ENCODE measurements at places on chromosomes 2 and 18.
A peak's percentile ranks its signal among the peaks of the same experiment; 100 is the strongest.

GRCh38 chr2:111068435-111069058 is 52.2 kb upstream of the BCL2L11 start:
- no peak for DNase-seq

DNA sequence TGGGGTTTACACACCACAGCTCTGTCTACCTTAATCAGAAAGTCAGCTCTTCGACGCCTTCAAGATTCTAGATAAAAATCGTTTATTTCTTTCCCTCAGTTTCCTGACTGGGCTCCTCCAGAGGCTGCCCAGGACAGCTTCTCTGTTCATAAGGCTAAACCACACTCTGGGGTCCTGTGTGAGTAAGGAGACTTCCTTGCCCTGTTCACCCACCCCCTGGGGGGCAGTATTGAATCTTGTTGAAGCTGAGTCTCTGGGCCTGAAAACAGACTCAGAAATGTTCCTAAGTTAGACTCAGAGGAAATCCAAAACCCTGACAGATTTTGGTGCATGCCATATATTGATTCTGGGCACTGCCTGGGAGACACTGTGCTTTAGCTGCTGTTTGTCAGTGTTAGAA is 43.0 kb downstream of the G6PC2 start:
- no peak for DNase-seq

- DNase-seq: no peak
Measured at GRCh38 chr2:73033142-73033765, 38.3 kb downstream of the SFXN5 start.

GRCh38 chr2:197089655-197090054 is 163.1 kb upstream of the PGAP1 start:
- no peak for DNase-seq

GRCh38 chr18:53426666-53427184 is 797.7 kb downstream of the MBD2 start:
- DNase-seq: no peak

DNA sequence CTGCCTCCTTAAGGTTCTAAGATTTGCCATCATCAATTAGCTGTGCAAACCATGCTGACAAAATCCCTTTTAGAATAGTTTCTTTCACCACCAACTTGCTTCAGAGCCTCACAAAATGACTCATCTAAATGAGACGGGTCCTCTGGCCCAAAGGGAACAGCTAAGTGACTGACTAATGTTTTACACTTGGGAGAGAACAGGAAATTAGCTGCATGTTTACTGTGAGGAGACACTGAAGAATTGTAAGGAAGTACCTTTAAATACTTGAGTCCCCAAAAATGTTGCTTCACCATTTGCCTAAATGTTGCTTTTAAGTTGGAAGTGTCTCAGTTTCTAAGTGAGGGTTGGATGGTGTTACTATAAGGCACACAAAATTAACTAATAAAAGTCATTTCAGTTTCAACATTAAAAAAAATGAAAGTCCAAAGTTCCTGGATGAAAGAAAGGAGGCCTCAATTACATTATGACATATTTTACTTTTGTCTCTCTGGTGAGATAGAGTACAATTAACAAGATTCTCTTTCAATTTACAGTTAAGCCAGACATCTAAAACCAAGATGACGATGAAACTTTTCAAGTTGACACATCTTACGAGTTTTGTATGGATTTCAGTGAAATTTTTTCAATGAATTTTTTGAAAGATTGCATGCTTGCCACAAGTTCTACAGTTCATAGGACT is 229.1 kb upstream of the FN1 start:
- no peak for DNase-seq

DNA sequence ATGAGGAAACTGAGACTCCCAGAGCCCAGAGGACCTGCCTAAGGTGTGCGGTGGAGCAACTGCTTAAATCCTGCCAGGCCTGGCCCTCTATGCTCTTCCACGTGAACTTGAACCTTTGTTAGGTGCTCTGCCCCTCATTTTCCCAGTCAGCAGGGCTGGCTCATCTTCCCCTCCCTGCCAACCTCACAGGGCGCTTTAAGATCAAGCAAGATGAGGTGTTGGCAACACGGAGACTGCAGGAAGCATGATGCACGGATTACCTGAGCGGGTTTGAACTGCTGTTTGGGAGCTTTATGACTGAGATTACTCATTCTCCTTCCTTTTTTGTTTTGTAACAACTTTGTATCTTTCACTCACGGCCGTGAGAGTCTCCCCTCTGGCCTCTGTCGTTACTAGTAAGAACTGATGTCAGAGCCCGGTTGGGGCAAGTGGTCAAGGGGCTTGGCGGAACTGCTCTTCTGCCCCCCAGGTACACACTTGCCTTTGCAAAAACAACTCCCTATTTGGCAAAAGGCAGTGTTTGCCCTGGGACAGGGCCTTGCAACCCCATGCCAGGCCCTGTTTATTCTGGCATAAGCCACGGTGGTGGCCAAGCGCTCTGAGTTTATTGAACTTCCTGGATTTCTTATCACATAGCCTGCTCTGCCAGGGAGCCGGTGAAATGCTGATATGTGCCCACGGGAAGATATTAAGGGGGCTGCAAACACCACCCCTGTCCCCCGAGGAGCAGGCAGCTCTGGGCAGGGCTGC is 127.8 kb downstream of the INHBB start:
- DNase-seq: no peak

DNA sequence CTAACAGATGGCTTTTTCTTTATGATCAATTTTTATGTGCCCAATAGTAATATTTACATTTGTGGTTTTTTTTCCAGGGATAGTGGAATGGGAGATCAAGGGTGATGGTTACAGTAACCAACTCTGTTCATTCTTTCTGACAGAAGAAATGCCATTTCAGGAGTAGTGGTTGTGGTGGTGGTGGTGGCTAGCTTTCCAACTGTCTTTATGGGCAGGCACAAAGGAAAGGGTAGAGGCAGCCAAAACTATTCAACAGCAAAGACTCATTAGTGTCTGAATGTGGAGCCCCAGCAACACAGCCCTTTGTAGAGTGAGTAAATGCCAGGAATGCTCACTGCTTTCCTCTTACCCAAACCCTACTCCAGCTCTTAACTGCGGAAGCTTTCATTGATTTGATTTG is 227.7 kb downstream of the RND3 start:
- DNase-seq: no peak

- no peak for DNase-seq
Measured at GRCh38 chr2:33291278-33292013, 185.0 kb upstream of the RASGRP3 start.

DNA sequence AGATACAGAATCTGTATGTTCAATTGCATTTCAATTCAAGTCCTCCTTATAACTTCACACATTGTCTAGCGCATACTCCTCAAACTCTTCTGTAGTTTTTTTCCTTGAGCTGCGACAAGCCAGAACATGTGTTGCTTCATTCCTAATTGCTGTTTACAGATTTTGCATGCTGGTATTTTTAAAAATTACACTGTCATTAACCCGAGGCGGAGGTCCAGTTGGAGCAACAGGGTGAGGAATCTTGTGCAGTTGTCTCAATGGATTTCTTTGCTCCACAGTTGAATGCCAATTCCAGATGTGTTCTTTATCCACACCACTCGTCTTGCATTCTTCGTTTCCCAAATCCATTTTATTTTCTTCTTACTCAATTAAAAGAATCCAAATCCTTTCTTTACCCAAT is 16.4 kb upstream of the SERPINB13 start:
- DNase-seq: no peak

DNA sequence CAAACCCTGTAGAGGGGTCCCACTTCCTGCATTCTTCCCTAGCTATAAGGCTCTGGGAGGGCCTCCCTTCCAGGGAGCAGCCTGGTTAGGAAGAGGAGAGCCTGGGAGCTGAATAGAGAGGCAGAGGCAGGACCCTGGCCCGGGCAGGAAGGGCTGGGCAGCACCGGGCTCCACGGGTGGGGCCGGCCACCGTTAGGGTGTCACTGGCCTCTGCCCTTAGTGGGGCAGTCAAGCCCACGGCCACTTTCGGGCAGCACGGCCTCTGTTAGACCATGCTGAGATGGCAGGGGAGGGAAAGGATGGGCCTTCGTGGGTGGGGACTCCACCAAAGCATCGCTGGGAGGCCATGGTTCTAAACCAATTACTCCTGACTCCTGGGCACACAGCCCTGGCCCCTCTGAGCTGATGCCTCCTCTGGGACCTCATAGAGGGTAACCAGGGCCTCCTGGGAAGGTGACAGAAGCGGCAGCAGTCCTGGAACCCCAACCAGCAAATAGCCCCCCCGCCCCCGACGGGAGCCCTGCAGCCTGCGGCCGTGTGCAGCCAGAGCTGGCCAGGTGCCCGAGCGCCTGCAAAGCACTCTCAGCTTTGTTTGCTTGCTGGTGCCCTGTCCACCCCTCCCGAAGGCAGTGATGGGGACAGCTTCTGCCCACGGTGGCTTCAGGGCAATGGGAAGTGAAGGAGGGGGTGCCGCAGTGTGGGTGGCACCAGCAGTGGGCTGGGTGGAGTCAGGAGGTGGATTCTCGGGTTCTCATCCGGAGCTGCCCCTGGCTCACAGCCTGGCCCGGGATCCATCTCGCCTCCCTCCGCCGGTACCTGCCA is 16.3 kb upstream of the HPCAL1 start:
- no peak for DNase-seq

GRCh38 chr2:200065477-200065876 is 110.1 kb downstream of the MAIP1 start:
- DNase-seq: peak; percentile 54

DNA sequence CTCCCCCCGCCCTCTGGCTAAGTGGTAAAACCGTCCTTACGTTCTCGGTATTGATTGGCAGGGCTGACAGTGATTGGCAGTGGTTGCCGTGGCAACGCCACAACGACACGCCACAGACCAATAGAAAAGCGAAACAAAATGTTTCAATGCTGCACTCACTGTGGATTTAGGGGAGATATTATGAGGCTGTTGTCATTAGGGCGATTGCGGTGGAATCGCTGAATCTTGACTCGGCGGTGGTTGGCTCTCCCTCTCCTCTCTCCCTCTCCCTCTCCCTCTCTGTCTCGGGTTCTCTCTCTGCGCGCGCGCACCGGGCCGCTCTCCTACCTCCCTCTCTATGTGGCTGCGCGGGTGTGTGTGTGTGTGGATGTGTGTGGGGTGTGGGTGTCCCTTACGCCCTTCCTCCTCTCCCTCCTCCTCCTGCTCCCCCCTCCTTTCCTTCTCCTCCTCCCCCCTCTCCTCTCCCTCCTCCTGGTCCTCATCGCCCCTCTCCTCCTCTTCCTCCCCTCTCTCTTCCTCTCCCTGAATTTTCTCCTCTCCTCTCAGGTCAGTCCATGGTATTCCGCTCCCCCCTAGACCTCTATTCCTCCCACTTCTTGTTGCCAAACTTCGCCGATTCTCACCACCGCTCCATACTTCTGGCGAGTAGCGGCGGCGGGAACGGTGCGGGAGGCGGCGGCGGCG is at the start of gene SIX3:
Gene SIX3 (plus strand): TSS at position 152 of the 684 bp plus-strand sequence. CDS start 403 bp downstream, at position 555.
- no peak for DNase-seq

GRCh38 chr2:169448865-169449264 is 30.4 kb upstream of the BBS5 start:
- DNase-seq: no peak

DNA sequence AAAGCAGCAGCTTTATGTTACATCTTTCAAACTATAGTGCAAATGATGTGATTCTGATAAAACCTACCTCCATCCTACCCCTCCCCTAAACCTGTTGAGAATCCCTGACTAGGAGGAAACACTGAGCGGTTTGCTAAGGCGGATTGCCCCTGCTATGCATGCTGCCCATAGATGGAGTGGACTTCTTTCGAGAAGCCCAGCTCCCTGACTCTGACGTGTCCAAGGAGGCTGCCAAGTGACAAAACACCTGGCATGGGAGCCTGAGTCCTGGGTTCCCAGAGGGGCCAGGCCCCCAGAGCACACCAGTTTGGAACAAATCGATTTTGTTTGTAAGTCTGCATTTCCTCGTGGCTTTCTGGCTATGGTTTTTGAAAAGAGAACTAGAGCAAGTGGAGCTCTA is 1.4 kb upstream of the UXS1 start:
- no peak for DNase-seq

- no peak for DNase-seq
Measured at GRCh38 chr2:133531382-133531781, 36.9 kb downstream of the NCKAP5 start.

- DNase-seq: no peak
Measured at GRCh38 chr18:23538870-23539269, 35.6 kb downstream of the RMC1 start.

DNA sequence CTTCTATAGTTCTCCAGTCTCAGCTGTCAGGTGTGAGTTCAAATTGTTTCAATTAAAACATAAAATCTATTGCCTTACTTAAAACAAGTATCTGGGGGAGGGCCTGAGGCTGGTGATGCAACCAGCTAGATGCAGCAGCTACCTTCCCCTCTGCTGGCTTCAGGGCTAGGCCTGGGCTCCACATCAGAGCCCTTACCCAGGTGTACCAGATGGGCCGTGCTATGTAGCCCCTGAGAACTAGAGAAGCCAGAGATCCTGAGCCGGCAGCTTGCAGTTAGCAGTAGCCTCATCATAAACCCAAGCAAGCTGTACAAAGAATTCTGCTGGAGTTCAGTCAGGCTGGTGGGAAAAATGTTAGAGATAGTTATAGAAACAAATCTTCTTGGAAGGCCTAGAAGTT is 97.7 kb upstream of the ACAA2 start:
- no peak for DNase-seq

DNA sequence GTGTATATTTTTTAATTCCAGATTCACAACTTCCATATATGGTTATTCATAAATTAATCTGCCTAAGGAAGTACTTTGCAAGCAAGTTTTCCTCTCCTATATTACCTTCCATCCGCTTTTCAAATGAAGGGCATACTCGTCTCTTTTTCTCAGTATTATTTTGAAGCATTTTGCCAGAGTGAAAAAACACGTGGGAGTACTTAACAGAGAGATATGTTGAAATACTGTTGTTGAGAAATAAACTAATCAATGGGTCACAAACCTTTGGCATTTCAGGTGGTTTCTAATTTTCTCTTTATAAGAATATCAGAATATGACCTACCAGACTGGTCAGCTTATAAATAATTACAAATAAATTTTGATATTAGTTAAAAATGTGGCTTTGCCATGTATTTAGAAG is 67.6 kb downstream of the CCDC102B start:
- no peak for DNase-seq

- DNase-seq: no peak
Measured at GRCh38 chr2:103781313-103781712, 1019.5 kb downstream of the TMEM182 start.

- DNase-seq: no peak
Measured at GRCh38 chr18:54240629-54241107, 16.2 kb upstream of the MBD2 start.

Data from left hindlimb (tissue), 1 donor.